ENCODE measurements at places on chromosomes 13 and 19. TPM values are rescaled to one million over a fixed set of nuclear protein-coding genes. Genes with fewer than 3 reads are reported as not detected.
A peak's percentile ranks its signal among the peaks of the same experiment; 100 is the strongest.

- DNase-seq = no peak
Measured at GRCh38 chr13:41056194-41056593, 5.1 kb upstream of the WBP4 start.

The SLC17A7 gene
- 0.75 TPM for total RNA-seq

- DNase-seq = no peak
Measured at GRCh38 chr19:49850221-49850486, 805 bp upstream of the PTOV1 start.

- no peak for DNase-seq
Measured at GRCh38 chr19:44608391-44608821, 5.0 kb upstream of the IGSF23 start.

- no peak for DNase-seq
Measured at GRCh38 chr19:40144151-40144550, 47.1 kb upstream of the MAP3K10 start.

The C1QTNF9B gene
- 0.54 TPM for total RNA-seq

DNA sequence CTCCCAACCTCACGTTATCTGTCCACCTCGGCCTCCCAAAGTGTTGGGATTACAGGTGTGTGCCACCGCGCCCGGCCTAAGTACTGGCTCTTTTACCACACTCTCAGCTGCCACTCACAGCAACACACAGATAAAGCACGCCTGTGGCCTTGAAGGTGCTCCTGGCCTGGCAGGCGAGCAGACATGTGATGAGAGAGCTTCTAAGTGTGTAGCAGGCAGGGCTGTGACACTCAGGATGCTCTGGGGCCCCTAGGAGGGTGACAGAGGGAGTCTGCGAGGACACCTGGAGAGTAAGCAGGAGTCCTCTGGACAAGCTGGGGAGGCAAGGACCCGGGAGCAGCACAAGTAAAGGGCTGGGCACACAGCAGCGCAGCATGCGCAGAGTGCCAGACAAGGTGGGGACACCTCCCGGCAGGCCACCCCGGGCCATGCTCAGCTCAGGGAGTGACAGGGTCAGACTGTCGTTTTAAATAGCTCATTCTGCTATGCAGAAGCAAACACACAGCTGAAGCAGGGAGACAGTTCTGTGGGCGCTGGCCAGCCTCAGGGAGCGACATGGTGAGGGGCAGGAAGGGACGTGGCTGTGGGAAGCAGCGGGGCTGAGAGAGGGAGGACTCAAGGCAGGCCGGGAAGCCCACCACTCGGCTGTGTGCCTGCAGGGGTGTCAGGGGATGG, 26.5 kb downstream of the MED26 start:
- no peak for DNase-seq

The SLC46A3 gene
- total RNA-seq = 18.1 TPM

The ZNF723 gene
- total RNA-seq = not detected

DNA sequence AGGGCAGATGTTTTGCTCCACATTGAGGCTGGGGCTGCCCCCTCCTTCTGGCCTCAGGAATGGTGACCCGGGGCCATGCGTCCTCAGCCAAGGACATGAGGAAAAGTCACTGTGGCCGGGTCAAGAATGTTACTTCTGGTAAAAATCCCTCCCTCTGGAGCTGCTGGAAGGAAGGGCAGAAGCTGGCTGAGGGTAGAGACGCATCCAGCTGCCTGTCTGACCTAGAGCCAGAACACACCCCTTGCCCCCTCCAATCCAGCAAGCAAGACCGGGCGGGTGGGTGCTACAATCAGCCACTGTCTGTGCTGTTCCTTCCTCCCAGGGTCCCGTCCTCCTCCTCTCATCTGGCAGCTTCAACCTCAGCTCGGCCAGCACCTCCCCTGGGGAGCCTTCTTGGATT, 59.0 kb downstream of the PTPRS start:
- DNase-seq = peak; percentile 59

DNA sequence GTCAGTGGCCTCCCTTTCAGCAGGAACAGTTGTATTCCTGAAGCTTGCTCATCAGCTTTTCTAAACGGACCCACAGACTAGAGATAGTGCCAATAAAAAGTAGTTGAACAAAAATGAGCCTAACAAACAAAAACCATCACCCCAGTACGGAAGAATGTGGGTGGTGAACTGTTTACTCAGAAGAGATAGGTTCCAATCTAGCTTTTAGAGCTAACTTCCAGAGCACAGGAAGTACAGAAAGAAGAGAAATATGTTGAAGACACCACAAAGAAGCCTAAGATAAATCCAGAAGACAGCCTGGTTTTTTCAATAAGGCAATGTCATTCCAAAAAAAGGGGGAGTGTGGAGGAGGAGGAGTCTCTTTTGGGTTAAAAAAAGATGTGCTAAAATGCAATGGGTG, 2.8 kb upstream of the LMO7 start:
- DNase-seq = no peak

GRCh38 chr13:32164622-32165268, 133.2 kb downstream of the FRY start:
- DNase-seq = no peak

- DNase-seq = peak; percentile 13
Measured at GRCh38 chr19:55694241-55694655, 19.2 kb downstream of the EPN1 start.

DNA sequence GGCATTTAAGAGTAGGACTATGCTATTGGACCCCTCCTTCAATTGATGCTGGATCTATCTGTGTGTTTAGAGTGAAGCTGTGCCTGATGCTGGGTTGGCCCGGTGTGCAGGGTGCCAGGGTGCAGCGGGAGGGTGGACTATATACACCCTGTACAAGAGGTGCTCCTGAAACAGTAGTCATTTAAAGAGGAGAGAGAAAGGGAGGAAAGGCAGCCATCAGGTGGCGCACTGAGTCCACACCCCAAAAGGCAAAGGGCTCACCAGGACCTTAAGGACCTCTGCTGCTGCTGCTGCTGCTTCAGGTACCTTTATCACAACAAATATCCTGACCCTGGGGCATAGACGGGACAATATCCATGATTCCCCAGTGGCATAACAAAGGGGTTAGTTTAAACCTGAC, 39.4 kb downstream of the ZNF136 start:
- no peak for DNase-seq

GRCh38 chr13:78020861-78021260, 102.2 kb upstream of the EDNRB start:
- no peak for DNase-seq

GRCh38 chr13:66803013-66803807, 426.9 kb downstream of the PCDH9 start:
- no peak for DNase-seq

The RXFP2 gene
- total RNA-seq = not detected

DNA sequence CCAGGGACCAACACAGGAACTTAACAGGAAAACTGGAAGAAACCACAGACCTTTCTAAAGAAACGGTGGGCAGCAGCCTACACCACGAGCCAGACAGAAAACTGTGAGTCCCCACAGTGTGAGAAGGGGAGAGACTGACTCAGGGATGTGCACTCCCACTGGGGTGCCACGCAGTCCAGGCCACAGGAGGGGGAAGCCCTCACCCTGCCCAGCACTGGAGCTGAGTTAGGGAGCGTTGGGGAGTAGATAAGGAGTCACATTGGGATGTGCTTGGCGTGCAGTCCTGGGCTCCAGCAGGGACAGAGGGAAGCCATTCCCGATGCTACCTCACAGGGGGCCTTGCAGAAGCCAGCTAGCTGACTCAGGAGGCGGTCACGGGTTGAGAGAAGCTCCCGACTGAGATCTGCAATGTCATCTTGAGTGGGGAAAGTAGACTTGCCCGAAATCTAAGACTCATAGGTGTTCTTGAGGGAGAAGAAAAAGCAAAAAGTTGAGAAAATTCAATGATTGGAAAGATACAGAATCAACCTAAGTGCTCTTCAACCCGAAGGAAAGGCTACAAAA, 17.3 kb downstream of the SIGLEC8 start:
- DNase-seq = no peak

The NKG7 gene
- not detected for total RNA-seq

The ZNF547 gene
- 3.1 TPM for total RNA-seq

- no peak for DNase-seq
Measured at GRCh38 chr19:27891411-27891810, 1321.5 kb downstream of the UQCRFS1 start.

DNA sequence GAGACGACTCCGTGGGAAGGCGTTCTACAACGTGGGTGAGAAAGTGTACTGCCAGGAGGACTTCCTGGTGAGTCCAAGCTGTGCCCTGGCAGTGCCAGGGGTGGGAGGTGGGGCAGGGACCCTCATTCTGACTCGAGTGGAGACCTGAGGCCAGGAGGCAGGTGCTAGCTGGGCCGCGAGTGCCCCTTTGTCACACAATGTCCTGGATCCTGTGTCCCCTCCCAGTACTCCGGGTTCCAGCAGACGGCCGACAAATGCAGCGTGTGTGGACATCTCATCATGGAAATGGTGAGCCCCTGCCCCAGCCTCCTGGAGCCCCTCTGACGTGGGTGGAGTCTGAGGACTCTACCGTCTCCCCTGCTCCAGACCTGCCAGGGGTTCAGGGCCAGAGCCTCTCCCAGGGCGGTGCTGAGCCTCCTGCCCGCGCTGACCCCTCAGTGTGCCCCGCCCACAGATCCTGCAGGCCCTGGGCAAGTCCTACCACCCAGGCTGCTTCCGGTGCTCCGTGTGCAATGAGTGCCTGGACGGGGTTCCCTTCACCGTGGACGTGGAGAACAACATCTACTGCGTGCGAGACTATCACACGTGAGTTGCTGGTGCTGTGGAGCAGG, 11.6 kb downstream of the WTIP start:
- DNase-seq = no peak

GRCh38 chr13:44148159-44148914, 225.3 kb upstream of the SERP2 start:
- DNase-seq = no peak

GRCh38 chr13:45015300-45015699, 26.0 kb downstream of the GPALPP1 start:
- no peak for DNase-seq

DNA sequence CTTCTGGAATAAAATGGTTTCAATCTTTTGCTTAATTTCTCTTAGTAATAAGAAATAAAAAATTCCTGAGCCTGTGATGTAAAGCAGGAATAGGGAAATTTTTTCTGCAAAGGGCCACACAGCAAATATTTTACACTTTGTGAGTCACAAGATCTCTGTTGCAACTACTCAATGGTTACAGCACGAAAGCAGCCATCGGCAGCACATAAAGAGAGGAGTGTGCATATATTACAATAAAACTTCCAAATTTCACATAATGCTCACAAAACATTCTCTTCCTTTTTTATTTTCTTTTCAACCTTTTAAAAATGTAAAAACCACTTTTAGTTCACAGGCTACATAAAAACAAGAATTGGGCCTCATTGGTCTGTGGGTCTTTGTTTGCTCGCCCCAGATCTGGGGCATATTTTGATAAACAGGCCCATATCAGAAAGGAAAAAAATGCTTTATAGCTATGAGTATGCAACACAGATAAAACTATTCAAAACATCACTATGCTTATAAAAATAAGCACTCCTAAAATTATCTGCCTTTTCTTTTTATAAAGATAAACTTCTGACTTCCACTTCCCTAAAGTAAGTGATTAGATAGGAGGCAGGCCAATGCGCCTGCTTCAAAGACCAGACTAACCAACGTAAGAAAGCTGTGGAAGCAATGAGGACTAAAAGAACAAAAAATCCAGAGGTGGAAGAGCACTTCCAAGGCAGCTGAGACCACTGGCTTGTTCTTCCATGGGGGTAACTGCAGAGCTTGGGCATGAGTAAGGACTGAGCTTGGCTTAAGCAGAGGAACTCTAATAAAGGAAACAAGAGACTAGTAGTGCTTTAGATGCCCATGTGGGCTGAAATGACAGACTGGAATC, 26.5 kb downstream of the MYCBP2 start:
- no peak for DNase-seq

The NLRP7 gene
- not detected for total RNA-seq

- DNase-seq = no peak
Measured at GRCh38 chr13:58302349-58302748, 670.8 kb downstream of the PCDH17 start.

GRCh38 chr19:7911508-7912143, 3.0 kb upstream of the TGFBR3L start:
- no peak for DNase-seq

GRCh38 chr19:14505488-14506239, 9.7 kb upstream of the GIPC1 start:
- DNase-seq = no peak

GRCh38 chr19:47305309-47305751, 4.3 kb upstream of the C5AR1 start:
- peak; percentile 85 for DNase-seq

The FPR1 gene
- 5.1 TPM for total RNA-seq

The SLITRK5 gene
- total RNA-seq = 0.61 TPM

DNA sequence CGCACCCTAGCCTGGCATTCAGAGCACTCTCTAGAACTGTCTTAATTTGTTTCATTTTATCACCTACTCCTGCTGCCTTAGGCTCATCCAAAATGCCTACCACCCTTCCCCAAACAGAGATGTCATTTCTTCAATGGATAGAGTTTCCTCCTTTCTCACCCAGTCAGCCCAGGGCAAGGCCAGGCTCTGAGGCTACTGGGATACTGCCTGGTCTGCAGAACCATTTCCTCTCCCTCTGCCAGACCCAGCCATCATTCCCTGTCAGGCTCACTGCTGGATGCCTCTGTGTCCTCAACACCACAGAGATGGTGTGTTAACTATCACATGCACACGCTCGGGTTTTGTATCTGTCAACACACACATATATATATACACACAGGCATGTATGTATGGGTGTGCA, 47.2 kb downstream of the C13orf42 start:
- no peak for DNase-seq

DNA sequence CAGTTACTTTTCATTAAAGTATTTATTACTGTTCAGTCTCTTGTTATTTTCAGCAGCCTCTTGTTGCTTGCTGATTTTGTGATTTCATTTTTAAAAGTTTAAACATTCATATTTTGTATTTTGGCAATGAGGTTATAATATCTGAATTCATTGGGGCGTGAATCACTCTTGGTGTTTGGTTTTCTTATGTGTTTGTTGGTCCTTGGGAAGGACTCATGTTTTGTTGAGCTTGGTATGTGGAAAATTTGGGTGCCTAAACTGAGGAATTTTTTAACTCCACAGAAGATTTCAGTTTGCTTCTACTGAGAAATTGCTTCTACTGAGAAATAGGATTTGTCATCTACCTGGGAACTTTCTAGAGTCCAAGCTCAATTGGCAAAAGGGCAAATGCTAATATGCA, 38.2 kb downstream of the PDS5B start:
- DNase-seq = no peak

The PGLYRP1 gene
- total RNA-seq = not detected

The GFY gene
- total RNA-seq = not detected

DNA sequence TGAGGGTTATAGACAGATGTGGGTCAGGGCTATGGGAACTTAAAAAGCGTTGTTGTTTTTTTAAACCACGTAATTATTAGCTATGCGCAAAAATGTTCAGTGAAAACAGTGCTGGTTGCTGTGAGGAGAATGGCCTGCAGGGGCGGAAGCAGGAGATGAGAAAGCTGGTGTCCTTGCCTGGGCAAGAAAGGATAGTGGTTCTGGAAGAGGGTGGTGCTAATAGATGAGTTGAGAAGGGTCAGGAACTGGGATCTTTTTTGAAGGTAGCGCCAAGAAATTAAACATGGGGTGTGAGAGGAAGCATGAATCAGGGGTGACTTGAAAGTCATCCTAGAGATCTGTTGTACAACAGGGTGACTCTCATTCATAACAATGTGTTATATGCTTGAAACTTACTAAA, 4.8 kb upstream of the SMG9 start:
- no peak for DNase-seq

The LGALS7 gene
- total RNA-seq = not detected
